ENCODE measurements at places on chromosomes 16 and 17.

DNA sequence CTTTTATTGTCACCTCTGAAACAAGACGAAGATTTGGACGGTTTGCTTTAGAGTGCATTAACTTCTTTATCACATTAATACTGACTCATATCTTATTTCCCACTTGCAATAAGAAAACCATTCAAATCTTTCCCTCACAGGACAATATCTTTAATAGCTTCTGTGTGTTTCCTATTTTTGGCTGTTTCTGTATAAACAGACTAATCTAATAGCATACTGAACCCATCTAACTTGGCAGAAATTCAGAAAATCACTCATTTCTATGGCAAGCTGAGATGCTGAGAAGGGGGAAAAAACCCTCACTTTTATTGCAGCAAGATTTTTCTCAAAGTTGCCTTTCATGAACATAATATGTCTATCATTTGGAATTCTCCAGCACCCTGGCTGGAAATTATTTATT lies 524.9 kb downstream of the WWOX start:
- no peak for DNase-seq

- no peak for DNase-seq
These were observed 1.7 kb downstream of the ARHGDIA start for GRCh38 chr17:81869221-81870130.

GRCh38 chr17:61411261-61412142 lies 11.9 kb downstream of the TBX2 start:
- peak; percentile 62 for DNase-seq

GRCh38 chr17:53942436-53942835 lies 119.7 kb downstream of the KIF2B start:
- DNase-seq, result no peak

- DNase-seq, result no peak
These were observed 573.4 kb downstream of the CDH13 start for GRCh38 chr16:83200005-83200779.

GRCh38 chr16:82091241-82091640 lies 56.2 kb downstream of the HSD17B2 start:
- no peak for DNase-seq

- no peak for DNase-seq
These were observed 29.2 kb downstream of the TBX4 start for GRCh38 chr17:61481421-61481820.

GRCh38 chr17:39607057-39607850 lies 466 bp downstream of the NEUROD2 start:
- DNase-seq, result no peak

- DNase-seq, result no peak
These were observed 162.5 kb downstream of the SLC39A11 start for GRCh38 chr17:72930031-72930430.

DNA sequence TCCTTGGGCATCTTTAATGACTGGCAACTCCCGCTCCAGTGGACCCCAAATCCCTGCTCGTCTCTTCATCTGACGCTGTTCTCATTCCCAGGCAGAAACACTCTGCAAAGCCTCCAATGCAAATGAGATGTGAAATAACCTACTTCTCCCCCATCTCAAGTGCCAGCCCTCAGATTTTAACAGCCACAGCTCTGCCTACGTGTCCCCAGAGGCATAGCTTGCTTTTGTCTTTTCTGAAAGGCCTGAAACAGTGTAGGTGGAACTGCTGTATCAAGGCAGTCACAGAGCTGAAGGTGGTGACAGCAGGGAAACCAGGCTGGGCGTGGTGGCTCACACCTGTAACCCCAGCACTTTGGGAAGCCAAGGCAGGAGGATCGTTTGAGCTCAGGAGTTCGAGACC lies 14.7 kb downstream of the RPH3AL start:
- DNase-seq, result no peak

DNA sequence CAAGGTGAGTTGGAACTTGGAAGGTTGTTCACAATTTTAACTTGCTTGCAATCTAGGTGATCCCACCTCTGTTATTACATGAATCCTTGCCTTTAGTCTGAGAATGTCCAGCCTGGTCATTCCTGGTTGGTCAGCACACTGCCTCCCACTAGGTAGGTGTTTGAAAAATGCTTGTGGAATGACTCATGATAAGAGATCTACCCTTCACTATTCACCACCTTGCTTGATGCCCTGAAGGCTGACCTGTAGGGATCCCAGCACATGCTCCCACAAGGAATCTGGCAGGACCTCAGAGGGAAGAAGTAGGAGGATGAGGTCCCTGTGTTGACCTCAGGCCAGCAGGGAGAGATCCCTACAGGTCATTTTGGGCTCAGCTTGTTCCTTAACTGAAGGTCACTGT lies 30.2 kb upstream of the ABCA3 start:
- no peak for DNase-seq

DNA sequence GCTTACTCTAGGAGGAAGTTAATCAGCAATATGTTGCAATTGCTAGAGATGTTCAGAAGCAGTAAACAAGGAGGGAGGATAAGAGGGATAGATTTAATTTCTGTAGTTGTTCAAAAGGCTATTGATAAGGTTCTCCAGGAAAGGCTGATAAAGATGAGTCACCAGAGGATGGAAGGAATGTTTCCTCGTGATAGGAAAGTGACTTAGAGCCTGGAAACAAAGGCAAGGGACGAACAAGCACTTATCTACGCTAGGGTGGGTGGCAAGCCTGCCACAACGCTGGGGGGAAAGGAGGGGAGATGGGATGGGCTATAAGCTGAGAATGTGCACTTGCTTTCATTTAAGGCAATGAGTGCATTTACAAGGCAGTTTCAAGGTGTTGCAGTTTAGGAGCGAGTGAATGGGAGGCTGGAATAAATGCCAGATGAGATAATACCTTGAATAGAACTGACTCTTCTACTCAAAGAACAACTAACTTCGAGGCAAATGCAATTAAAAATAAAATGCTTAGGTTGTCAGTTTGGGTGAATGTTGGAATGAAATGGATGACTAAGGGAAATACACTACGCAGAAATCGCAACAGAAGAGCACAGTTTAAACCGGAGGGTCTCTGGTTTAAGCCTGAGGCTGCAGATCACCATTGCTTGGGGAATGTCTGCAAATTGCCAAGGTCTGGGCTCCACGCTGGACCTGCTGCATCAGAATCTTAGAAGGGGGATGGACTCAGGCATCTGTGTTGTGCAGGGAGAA lies 76.0 kb upstream of the RBBP6 start:
- no peak for DNase-seq

DNA sequence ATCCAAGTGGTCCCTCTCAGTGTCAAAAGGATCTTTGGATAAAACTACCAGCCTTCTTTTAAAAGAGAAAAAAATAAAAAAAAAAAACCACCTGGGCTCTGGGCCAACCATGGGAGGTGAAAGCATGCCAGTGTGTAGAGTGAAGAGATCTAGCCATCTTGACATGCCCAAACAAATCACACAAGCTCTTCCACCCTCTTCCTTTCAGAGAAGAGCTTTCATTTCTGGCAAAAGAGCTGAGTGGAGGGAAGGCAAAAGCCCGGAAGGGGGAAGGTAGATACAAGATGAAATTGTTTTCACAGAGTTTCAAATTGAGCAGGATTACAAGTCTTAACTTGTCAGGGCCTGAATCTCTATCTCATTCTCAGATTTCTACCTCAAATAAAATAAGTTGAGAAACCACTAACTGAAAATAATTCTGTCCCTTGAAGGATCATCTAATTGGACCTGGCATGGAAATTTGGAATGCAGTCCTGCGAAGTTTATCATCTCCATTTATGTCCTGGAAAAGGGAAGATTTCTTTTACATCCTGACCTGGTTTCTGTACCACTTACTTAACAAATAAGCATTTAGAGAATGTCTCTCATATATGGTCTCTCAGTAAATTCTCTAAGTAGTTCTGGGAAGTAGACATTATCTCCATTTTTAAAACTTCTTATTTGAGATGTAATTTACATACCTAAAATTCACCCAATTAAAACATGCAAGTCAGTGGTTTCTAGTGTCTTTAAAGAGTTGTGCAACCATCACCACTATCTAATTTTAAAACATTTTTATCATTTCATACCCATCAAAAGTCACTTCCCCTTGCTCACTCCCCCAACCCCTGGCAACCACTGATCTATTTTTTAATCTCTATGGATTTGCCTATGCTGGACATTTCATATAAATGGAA lies 93.7 kb downstream of the TANGO6 start:
- DNase-seq, result no peak

GRCh38 chr17:47757386-47757785 lies 24.4 kb downstream of the TBX21 start:
- DNase-seq, result no peak

DNA sequence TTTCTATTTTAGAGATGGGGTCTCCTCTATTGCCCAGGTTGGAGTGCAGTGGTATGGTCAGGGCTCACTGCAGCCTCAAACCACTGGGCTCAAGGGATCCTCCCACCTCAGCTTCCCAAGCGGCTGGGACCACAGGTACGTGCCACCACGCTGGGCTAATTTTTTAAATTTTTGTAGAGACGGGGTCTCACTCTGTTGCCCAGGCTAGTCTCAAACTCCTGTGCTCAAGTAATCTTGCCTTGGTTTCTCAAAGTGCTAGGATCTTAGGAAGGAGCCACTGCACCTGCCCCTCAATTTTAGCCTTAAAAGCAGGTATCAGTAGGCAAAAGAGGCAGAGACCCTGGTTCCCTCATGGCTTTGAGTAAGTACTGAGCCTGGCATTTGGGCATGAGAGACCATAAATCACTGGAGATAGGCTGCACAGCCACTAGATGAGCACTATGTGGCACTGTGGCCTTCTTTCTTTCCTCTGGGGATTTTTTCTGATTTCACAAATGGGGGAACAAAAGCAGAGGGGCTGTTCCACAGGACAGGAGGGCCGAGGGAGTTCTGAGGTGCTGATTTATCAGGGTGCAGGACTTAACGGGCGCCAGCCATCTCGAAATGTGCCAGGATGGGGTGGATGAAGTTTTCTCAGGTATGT lies 82.2 kb downstream of the PLXDC1 start:
- DNase-seq, result no peak

- DNase-seq, result no peak
These were observed 18.3 kb downstream of the ITGA3 start for GRCh38 chr17:50074227-50074626.

DNA sequence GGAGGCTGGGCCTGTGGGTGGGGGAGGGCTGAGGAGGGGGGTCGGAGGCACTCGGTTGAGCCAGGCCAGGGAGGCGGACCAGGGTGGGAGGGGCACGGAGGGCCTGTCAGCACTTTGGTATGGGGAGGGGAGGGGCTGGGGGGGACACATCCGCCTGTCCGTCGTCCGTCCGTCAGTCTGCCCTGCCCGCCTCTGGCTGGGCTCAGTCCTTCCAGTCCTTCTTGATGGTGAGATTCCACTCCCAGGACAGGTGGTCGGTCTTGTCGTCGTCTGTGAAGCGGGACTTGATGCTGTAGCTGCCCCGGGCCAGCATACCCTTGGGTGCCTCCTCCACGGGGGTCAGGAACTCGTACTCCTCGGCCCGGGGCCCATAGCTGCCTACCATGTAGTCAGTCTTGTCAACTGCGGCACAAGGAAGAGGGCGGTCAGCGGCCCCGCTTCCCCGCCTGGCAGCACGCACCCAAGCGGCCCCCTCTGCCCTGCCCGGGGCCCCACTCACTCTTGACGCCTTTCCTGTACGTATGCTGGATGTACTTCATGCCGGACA lies 2.4 kb downstream of the ARHGDIA start:
- no peak for DNase-seq

DNA sequence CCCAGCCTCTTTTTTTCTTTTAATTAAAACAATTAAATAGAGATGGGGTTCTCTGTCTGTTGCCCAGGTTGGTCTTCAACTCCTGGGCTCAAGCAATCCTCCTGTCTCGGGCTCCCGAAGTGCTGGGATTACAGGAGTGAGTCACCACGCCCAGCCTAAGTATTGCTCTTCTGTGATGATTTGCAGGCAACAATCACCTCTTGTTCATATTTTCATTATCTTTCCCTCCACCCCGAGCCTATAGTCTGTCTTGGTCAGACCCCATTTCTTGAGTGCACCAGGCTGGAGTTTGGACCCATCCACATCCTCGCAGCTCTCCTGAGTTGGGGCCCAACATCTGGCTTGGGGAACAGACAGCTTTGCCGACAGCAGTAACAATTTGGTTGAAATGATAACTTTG lies 4.3 kb upstream of the SPN start:
- DNase-seq, result no peak

DNA sequence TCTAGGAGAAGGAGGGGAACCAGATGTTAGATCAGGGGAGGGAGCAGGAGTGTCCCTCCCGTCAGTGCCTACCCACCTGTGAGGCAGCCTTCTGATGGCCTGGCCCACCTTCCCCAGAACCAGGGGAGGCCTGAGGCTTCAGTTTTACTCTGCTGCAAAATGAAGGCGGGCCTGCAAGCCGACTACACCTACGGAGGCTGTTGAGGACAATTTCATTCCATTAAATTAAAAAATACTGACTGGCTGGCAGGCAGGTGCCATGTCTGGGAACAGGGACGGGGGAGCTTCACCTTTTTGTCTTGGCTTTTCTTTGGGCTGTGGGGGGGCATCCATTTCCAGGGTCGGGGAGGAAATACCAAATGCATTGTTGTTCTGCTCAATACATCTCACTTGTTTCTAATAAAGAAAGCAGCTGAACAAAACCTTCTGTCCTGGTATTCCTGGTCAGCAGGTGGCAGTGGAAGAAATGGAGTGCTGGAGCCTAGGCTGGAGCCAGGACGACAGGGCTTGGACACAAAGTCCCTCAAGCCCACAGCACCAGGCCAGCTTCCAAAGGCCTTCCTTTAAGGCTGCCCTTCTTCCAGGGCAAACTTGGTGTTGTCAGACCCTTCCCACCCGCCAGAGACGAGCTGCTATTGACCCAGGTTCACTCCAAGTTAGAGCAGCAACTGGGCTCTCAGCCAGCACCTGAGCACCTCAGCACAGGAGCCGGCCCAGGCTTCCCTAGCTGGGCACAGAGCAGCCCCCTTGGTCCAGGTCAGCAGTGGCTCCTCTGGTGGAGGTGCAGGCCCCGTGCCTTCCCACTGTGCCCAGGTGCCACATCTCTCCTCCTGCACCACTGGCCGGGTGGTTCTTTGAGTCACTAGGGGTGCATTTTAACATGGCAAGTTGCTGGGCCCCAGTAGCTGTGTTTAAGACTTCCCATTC lies 23.5 kb downstream of the PLCD3 start:
- DNase-seq, result no peak

DNA sequence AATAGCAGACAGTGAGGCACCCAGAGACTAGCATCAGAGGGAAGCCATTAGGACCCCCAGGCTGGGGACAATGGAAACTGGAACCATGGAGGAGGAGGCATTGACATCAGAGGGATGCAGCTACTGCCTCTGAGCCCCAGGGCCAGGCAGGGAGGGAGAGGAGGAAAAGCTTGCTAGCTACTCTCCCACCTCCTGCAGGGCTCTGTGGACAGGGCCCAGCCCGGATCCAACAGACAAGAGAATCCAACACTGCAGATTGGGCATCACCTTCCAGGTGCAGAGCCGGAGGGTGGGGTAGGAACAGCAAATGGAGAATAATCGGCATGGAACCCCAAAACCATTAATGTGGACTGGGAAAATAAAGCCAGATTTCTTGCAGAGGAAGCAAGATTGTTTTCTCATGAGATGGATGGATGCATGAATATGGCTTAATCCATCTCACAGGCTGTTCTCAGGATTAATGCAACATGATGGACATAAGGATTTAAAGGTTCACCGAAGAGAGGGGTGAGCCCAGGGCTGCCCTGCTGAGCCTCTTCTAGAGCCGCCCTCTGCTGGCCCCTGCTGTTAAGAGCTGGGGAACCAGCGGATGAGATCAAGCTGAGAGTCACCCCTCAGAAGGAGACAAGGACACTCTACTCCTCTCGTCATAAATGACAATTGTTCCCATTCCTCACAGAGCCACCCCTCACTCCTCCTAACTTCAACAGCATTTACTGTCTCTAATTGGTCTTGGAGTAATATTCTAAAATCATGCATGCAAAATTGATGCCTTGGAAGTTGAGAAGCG lies 48.8 kb downstream of the DNAH3 start:
- DNase-seq, result no peak

- no peak for DNase-seq
These were observed 16.4 kb upstream of the NTN1 start for GRCh38 chr17:9004961-9005285.

Data from breast epithelium (tissue), 4 donors.